ENCODE measurements at places on chromosomes 16 and 17.

GRCh38 chr17:65892912-65893377 is 299.0 kb downstream of the CEP112 start:
- DNase-seq: no peak

GRCh38 chr17:74522381-74523105 is 8.7 kb downstream of the CD300LB start:
- DNase-seq: no peak

DNA sequence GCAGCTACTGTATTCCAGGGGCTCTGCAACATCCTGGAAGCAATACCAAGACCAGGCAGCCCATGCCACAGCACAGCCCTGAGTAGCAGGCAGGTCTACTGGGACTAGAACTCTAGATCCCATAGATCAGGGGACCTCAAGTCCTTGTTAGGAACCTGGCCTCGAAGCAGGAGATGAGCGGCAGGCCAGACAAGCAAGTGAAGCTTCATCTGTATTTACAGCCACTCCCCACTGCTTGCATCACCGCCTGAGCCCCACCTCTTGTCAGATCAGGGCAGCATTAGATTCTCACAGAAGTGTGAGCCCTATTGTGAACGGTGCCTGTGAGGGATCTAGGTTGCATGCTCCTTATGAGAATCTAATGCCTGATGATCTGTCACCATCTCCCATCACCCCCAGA is 295.7 kb upstream of the TNRC6C start:
- DNase-seq: no peak

- DNase-seq: no peak
Measured at GRCh38 chr16:50269769-50270509, 3.6 kb downstream of the ADCY7 start.

Data from fibroblast of skin of left quadriceps (primary cell).